ENCODE measurements at places on chromosomes 3 and 15.

DNA sequence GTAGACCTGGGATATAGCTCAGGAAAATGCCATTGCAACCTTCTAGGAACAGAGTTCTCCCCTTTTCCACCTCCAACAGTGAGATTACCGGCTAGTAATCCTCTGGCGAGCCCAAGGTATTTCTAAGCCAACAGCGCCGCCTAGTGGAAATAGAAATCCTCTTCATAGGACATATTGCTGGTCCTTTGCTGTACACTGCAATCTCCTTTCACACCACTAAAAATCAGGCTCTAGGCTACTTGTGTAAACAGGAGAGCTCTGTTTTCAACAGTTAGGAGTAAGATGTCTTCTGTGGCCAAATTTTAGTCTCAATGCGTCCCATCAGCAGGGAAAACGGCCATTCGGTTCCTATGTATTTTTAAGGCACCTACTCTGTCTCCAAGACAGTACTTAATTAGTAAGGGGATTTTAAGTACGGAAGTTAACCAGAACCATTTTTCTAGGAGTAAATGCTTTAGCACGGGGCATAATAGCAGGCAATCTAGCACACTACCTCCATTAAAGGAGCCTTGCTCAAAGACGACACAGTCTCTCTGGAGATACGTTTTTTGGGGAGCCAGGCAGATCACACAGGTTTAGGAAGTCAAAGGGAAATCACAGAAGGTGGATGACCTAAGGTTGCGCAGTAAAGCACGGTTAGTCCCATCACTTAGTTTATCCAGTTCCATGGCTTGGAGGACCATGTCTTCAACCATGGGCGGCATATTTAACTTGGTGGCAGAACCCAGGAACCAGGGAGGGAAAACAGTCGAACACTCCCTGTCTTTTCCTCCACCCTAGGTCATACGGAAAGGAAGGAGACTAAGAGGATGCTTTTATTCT lies 43.8 kb downstream of the NCEH1 start:
- H3K4me3 ChIP-seq = no peak overlapping the region
- peaks cover 9% of the 10 kb centered on the region for H3K4me1 ChIP-seq
- peak overlapping the region; percentile 65 for H3K27ac ChIP-seq
- peak; percentile 71 for DNase-seq

GRCh38 chr3:13235079-13235478 lies 161.8 kb upstream of the IQSEC1 start:
- no peaks in the 10 kb centered on the region for H3K4me1 ChIP-seq
- H3K4me3 ChIP-seq = no peak overlapping the region
- no peaks in the 10 kb centered on the region for H3K36me3 ChIP-seq
- H3K27ac ChIP-seq = no peak overlapping the region
- no peaks in the 10 kb centered on the region for H3K27me3 ChIP-seq

- peaks cover 9% of the 10 kb centered on the region for H3K4me1 ChIP-seq
- H3K36me3 ChIP-seq = no peaks in the 10 kb centered on the region
These were observed 116.1 kb upstream of the IL12A start for GRCh38 chr3:159872374-159873109.

DNA sequence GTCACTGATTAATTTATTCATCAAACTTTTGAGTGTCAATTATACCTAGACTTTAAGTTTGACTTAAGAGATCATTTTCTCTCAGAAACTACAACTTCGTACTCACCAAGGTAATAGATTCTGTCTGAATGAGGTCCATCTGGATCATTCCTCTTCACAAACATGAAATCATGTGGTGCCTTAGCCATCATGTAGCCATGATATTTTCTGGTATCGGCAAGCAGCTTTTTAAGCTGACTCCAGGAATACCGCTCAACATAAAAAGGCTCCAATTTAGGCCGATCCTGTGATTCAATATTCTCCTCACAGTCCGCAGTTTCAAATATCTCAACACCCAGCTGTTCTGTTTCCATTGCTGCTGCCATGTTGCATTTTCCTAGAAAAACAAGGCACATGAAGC lies 5.3 kb downstream of the DPP8 start:
- DNase-seq = no peak
- no peak overlapping the region for H3K4me3 ChIP-seq
- peaks cover 23% of the 10 kb centered on the region for H3K36me3 ChIP-seq
- peaks cover 16% of the 10 kb centered on the region for H3K4me1 ChIP-seq

DNA sequence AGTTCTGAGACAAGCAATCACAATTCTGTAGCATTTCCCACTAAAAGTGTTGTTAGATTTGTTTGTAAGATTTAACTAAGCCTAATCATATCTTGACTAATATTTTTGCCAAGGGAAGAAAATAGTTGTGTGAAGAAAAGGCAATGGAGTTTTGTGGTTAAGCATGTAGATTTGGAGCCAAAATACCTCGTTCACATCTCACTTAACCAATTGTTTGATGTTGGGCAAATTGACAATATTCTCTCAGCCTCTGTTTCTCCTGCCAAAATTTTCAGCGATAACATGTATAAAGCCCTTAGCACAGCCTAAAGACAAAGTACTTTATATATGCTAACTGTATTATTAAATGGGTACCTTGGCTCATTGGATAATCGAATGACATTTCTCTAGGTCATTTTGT lies 20.5 kb upstream of the CDIN1 start:
- DNase-seq = no peak
- H3K36me3 ChIP-seq = no peaks in the 10 kb centered on the region

- no peak overlapping the region for H3K27ac ChIP-seq
- no peaks in the 10 kb centered on the region for H3K27me3 ChIP-seq
- no peaks in the 10 kb centered on the region for H3K36me3 ChIP-seq
- no peaks in the 10 kb centered on the region for H3K4me1 ChIP-seq
These were observed 103.6 kb downstream of the ADAMTS9 start for GRCh38 chr3:64584179-64584578.

- H3K4me3 ChIP-seq = no peak overlapping the region
- H3K27ac ChIP-seq = no peak overlapping the region
- DNase-seq = no peak
- no peaks in the 10 kb centered on the region for H3K4me1 ChIP-seq
- no peaks in the 10 kb centered on the region for H3K27me3 ChIP-seq
- H3K36me3 ChIP-seq = no peaks in the 10 kb centered on the region
These were observed 527.7 kb downstream of the EPHA3 start for GRCh38 chr3:89635137-89635536.

DNA sequence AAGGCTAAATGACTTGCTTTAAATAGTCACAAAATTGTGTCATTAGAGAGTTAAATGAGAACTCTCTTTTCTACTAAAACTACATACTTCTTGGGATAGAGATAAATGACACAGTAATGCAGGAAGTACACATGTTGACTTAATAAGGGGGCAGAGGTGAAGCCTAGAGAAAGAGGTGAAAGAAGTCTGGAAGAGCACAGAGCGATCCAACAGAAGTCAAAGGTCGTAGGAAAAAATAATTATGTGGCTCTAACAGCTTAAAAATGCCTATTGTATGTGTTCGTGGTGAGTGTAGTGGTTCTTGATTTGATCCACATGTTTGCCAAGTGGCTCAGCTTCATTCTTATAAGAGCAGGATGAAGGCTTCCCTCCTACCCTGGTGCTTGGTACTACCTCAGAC lies 61.7 kb downstream of the TMEM212 start:
- no peaks in the 10 kb centered on the region for H3K36me3 ChIP-seq
- no peak for DNase-seq
- H3K27me3 ChIP-seq = no peaks in the 10 kb centered on the region
- H3K4me1 ChIP-seq = no peaks in the 10 kb centered on the region

DNA sequence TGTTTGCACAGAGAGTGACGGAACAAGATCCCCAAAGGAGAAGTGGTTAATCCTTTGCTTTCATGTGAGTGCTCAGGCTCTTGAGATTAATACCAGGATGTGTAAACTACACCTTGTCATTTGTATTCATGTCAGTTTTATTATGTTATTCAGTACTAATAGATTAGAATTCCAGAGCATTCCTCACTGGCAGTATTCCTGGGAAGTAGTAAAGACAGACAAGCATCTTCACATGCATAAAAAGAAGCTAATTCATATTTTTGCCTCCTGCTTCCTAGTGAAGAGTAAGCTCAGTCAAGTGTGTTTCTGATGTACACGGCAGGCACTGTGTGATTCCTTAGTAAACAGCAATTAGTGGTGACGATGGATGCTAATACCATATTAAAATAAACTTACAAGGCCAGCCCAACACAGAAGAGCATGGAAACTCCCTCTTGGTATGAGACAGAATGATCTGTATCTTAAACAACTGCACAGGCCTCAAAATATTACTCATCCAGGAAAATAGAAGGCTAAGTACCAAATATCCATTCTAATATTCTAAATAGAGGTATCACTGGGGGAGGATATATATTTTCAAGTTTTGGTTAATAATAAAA lies 336.8 kb upstream of the MCTP2 start:
- H3K27ac ChIP-seq = no peak overlapping the region
- no peaks in the 10 kb centered on the region for H3K36me3 ChIP-seq
- H3K4me1 ChIP-seq = no peaks in the 10 kb centered on the region
- no peaks in the 10 kb centered on the region for H3K27me3 ChIP-seq

DNA sequence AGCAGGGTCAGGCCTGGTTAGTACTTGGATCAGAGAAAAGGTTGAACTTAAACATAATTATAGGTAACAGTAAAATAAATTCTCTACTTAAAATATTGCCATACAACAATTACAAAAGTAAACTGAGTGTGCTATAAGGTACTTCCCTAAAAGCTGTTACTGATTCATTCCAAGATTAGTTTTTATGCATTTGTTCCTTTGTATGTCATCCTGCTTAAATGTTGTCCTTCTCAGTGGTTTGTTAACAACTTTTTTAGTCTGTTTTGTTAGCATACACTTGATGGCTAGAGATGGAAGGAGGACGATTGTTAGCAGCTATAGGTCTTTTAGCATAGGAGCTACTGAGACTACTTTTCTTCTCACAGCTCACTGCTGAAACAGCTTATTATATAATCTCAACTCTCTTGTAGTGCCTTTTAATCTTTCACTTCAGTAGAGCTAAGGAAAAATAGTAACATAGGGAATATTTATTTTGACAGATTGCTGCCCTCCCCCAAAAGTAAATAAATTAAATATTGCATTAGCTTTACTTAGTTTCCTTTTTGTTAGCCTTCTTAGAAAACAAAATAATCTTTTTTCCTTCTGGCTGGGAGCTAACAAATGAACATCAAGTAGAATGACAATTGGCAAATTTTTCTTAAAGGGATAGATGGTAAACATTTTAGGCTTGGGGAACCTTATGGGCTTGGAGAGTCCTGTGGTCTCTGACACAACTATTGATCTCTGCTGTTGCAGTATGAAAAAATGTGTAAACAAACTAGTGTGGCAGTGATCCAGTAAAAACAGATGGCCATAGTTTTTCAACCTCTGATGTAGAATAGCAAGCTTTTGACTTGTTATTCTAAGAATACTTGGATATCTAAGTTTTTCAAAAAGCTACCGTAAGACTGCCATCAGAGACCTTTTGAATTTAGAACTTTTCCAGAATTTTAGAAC lies 39.5 kb downstream of the USP8 start:
- peaks cover 3% of the 10 kb centered on the region for H3K36me3 ChIP-seq
- H3K27me3 ChIP-seq = no peaks in the 10 kb centered on the region
- H3K4me3 ChIP-seq = no peak overlapping the region
- no peak for DNase-seq
- H3K4me1 ChIP-seq = peaks cover 10% of the 10 kb centered on the region
- H3K27ac ChIP-seq = no peak overlapping the region

DNA sequence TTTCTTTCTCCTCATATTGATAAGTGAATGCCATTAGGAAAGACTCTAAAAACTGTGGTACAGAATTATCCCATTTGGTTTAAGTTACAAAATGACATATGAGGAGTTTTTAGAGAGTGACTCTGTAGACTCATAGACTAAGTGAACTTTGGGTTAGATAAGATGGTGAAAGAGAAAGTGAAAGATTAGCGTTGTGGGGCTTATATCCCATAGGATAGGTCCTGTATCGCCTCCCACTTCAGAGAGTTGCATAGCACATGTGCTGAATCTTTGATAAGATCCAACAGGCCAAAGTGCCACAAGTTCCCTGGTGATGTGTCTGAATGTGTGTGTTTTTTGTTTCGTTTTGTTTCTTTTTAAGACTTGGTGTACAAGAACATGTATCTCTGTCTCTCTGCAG lies 666.9 kb downstream of the MECOM start:
- no peaks in the 10 kb centered on the region for H3K27me3 ChIP-seq
- no peak overlapping the region for H3K27ac ChIP-seq
- H3K36me3 ChIP-seq = no peaks in the 10 kb centered on the region
- no peak for DNase-seq
- H3K4me1 ChIP-seq = no peaks in the 10 kb centered on the region

GRCh38 chr15:62758126-62758951 lies 284.2 kb upstream of the TPM1 start:
- DNase-seq = peak; percentile 38
- H3K4me3 ChIP-seq = no peak overlapping the region
- no peaks in the 10 kb centered on the region for H3K36me3 ChIP-seq
- no peaks in the 10 kb centered on the region for H3K4me1 ChIP-seq
- H3K27me3 ChIP-seq = no peaks in the 10 kb centered on the region

- no peak overlapping the region for H3K4me3 ChIP-seq
- DNase-seq = no peak
- no peaks in the 10 kb centered on the region for H3K27me3 ChIP-seq
- H3K27ac ChIP-seq = no peak overlapping the region
- H3K36me3 ChIP-seq = no peaks in the 10 kb centered on the region
- peaks cover 5% of the 10 kb centered on the region for H3K4me1 ChIP-seq
These were observed 58.2 kb upstream of the CMTM8 start for GRCh38 chr3:32180141-32180784.

DNA sequence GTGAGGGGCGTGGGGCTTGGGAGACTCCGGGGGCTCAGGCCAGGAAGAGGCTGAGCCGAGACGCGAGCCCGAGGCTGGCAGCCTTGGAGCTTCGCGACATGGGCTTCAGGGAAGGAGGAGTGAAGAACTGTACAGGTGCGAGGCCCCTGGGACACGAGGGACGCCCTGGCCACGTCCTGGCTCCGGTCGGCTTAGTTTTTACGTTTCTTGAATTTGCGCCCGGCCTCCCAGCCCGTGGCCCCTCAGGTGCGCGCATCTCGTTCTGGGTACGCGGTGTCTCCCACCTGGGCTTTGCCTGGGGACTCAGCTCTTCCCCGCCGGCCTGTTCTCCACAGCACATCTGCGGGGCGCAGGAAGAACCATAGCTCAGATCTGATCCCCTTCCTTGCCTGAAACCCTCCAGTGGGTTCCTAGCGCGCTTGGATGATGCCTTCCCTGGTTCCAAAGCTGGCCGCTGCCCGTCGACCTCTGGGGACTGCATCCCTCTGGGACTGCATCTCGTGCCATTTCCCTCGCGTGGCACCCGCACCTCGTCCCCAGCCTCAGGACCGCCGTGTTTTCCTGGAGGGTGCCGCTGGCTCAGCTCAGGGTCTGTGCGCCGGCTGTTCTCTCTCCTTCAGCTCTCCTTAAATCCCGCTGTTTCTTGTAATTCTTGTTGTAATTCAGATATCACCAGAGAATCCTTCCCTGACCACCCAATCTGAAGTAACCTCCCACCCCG lies 614 bp downstream of the CHCHD6 start:
- peaks cover 18% of the 10 kb centered on the region for H3K4me1 ChIP-seq
- no peaks in the 10 kb centered on the region for H3K27me3 ChIP-seq
- no peaks in the 10 kb centered on the region for H3K36me3 ChIP-seq
- peak overlapping the region; percentile 64 for H3K27ac ChIP-seq

DNA sequence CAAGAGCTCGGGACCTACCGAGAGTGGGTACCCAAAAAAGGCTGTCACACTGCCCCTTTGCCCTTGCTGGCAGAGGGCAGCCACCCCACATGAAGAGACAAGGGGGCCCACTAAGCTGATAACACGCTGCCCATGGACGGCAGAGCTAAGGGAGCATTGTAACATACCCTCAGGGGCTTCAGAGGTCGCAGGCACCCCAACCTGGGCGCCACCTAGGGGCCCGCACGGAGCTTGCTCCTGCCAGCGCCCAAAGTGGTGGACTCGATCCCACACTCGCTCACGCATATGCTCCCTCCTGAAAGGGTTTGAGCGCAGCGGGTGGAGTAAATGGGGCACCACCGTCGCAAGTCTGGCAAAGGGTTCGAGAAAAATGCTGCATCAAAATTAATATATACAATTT lies 975.4 kb downstream of the ZPLD1 start:
- no peak overlapping the region for H3K4me3 ChIP-seq
- H3K27ac ChIP-seq = no peak overlapping the region
- H3K36me3 ChIP-seq = no peaks in the 10 kb centered on the region
- H3K27me3 ChIP-seq = no peaks in the 10 kb centered on the region
- DNase-seq = no peak

Measured in Panc1 (cell line).